ENCODE measurements at places on chromosomes 16 and 17.

DNA sequence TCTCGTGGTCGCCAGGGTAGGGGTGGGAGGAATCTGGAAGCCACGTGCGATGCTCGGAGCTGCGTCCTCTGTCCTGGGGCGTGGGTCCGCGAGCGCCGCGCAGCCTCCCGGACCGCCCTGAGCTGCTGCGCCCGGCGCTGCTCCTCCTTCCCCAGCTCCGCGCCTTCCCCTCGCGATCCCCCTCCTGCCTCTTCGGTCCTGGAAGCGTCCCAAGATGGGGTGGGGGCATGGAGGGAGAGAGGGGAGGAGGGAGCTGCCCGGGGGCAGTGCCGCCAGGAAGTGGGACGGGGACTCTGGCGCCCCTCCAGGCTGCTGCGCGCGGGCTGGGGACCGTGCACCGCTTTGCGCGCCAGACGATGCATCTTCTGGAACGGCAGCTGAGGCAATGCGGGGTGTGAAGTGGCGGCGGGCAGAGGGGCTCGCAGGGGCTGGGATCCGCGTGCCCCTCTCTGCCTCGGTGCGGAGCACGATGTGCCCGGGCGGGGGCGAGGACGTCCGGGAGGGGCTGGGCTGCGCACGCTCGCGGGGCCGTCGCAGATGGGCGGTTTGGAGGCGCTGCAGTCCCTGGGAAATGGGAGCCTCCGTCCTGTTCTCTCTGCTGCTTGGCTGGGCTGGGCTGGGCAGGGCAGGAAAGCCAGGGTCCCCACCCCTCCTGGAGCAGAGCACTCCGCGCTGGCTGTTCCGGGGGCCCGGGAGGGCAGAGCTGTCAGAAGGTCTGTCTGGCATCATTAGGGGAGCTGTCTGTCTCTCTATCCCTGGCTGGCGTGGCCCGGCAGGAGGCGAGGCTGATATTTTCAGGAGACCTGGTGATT lies 388.0 kb downstream of the SEC14L1 start:
- no peak for DNase-seq

GRCh38 chr16:49854796-49855203 lies 1.1 kb downstream of the ZNF423 start:
- DNase-seq = no peak

DNA sequence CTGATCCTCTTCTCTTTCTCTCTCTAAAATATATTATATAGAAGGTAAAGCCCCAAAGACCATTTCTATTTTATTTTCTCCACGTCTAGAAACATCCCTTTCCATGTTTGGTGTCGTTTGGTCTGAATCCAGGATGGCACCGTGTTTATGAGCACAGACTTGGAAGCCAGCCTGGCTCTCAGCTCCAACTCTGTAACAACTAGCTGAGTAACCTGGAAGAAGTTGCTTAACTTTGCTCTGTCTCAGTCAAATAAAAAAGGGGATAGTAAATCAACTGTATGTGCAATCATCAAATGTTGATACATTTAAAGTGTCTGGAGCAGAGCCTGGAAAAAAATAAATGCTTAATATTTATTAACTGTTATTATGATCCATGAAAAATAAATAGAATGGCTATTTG lies 249.8 kb upstream of the MAF start:
- no peak for DNase-seq

DNA sequence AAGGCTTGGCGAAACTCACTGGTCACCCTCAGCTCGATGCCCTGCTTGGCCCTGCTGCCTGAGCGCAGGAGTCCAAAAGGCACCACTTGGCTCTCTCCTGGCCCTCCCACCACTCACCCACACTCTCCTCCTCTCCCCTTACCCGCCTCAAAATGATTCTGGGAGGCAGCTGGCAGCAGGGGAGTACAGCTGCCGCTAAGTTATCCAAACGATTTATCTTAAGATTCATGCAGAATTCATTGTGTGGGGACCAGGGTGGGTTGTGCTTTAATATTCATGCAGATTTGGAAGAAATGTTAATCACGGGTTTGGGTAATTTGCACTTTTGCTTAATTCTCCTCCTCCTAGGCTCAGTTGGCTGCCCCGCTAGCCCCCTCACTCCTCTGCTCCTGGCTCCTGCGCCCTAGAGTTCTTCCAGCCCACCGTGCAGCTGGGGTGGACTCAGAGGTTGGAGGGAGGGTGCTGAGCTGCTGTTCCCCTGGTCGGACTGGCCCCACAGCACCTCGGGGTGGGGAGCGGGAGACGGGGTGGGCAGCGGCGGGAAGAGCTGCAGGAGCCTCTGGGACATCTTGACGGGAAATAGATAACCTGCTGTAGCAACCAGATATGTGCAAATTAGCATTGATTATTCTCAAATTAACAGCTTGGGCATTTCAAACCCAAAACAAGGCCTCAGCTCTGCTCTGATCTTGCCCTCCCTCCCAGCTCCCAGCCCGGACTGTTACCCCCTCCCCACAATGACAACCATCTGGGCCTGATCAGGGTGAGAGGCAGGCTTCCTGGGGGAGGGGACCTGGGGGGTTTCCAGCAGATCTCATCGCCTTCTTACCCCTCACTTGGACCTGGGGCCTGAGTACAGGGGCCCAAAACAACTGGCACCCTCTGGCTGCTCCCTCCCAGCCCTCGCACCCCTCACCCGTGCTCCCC lies 122.6 kb upstream of the RPL38 start:
- no peak for DNase-seq

GRCh38 chr17:79478051-79478461 lies 132.8 kb downstream of the RBFOX3 start:
- no peak for DNase-seq

- DNase-seq = no peak
Observed at GRCh38 chr16:3597226-3597625, 14.2 kb downstream of the SLX4 start.

- no peak for DNase-seq
Observed at GRCh38 chr17:78766743-78767294, 15.3 kb downstream of the CYTH1 start.

- DNase-seq = no peak
Observed at GRCh38 chr17:54898576-54898975, 2.1 kb upstream of the TOM1L1 start.

DNA sequence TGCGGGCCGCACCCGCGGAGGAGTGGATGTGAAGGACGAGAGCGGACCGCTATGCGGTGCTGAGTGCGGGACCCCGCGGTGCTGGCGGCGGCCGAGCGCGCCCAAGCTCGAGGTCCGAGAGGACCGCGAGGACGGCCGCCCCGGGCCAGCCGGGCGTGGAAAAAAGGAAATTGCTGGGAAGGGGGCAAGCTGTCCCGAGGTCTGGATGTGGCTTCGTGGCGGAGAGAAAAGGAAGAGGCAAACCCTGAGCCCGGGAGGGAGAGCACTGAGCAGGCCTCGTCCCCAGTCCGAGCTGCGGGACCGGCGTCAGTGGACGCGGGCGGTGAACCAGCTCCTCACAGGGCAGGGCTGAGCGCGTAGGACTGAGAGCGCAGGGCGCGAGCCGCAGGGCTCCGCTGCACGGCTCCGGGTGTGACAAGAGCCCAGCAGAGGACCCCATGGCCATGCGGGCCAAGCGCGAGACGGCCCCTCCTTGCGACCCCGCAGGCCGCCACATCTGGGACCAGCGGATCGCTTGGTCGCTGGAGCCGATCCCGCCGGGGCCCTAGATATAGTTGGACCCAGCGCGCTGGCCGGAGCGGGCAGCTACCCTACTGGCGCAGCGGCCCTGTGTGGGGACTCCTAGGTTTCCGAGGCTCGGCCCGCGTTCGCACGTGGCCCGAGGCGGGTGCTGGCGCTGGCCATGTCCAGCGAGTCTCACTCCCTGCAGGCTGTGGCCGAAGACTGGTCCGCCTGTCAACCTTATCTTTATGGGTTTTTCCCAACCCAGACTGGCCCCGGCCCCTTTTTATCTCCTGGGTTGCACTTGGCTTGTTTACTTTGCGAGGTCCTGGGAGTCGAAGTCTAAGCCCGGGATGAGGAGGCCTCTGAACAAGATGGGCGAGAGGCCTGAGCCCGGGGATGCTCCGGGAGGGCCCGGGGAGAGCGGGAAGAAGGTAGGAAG lies 2.4 kb downstream of the TBX4 start:
- DNase-seq = no peak

DNA sequence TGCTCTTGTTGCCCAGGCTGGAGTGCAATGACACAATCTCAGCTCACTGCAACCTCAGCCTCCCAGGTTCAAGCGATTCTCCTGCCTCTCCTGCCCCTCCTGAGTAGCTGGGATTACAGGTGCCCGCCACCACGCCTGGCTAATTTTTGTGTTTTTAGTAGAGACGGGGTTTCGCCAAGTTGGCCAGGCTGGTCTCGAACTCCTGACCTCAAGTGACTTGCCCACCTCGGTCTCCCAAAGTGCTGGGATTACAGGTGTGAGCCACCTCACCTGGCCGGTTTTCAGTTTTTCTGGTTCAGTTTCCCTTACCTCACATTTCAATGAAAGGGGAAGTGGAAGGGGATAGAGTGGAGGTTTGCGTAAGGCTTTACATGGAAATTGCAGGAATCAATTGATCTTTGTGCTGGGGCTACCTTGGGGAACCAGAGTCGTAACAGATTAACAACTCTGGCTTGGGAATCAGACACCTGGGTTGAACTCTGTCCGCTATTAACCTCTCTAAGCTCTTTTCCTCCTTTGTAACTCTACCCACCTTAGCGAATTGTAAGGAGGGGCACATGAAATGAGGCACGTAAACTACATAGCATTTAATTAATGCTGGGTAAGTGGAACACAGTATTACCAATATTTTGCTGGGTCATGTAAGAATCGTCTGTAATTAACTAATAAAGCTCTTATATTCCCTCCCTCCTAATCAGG lies 3.2 kb downstream of the MPV17L start:
- DNase-seq = no peak

- DNase-seq = no peak
Observed at GRCh38 chr17:45783593-45784292, 377 bp upstream of the CRHR1 start.

DNA sequence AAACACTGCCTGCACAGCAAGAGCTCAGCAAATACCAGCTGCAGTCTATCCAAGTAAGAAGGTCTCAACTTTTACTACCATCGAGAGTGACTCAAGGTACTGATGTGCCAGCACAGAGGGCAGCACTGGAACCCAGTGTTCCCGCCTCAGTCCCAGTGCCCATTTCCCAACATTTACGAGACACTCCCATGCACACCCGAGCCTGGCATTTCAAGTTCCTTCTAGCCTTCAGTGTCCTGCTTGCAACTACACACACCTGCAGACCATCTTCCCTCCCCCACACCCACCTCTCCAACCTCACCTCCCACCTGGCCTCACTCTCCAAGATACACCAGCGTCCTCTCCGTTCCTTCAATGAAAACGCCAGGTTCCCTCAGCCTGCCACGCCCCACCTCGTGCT lies 3.2 kb downstream of the KLHDC4 start:
- no peak for DNase-seq

DNA sequence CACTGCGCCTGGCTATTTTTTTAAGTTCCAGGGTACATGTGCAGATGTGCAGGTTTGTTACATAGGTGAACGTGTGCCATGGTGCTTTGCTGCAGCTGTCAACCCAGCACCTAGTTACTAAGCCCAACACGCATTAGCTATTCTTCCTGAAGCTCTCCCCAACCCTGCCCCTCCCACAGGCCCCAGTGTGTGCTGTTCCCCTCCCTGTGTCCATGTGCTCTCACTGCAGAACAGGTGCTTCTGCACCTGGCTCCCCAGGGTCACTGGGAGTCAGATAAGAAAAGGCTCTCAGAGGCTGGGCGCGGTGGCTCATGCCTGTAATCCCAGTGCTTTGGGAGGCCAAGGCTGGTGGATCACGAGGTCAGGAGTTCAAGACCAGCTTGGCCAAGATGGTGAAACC lies 6.2 kb downstream of the HASPIN start:
- no peak for DNase-seq

- DNase-seq = no peak
Observed at GRCh38 chr17:75272848-75273184, 1.8 kb upstream of the MIF4GD start.

- no peak for DNase-seq
Observed at GRCh38 chr17:27559506-27560481, 71.2 kb upstream of the LGALS9 start.

GRCh38 chr17:38750312-38751121 lies 2.0 kb upstream of the PSMB3 start:
- DNase-seq = no peak

GRCh38 chr16:11799017-11799381 lies 1.9 kb upstream of the ZC3H7A start:
- no peak for DNase-seq

- DNase-seq = no peak
Observed at GRCh38 chr17:47853616-47854015, 2.7 kb upstream of the SP6 start.

GRCh38 chr16:49276646-49277385 lies 4.8 kb downstream of the CBLN1 start:
- DNase-seq = no peak

GRCh38 chr17:20914658-20915057 lies 128.2 kb downstream of the USP22 start:
- no peak for DNase-seq

DNA sequence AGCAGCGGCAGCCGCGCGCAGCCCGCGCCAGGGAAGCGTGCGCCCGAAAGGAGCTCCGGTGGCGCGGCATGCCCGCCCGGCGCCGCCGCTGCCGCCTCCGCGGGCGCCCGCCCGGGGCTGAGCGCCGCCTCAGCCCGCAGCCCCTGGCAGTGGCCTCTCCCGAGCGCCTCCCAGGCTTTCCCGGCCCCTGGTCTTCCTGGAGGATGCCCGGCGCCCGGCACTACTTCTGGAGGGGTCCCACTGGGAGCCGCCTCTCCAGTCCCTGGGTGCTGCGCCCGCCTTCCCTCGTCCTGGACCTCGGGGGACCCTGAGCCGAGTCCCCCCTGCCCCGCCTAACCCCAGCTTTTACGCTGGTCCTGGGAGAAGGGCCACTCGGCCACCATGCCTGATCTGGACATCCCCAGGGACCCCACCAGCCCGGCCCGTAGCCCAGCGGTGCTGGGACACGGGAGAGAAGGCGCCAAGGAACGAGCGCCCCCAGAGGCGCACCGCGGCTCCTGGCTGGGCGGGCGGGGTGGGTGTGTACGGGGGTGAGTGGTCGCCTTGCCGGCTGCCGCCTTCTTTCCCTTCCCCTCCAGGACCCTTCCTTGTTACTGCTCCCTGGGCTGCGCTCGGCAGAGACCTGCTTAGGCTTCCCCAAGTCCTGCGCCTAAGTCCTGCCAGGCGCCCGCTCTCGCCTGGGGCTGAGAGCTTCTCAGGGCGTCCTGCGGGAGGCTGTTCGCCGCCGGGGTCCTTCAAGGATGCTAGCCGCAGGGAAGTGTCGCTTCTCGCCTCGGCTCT lies 704 bp downstream of the ASIC2 start:
- DNase-seq = no peak
